A549 (cell line): ENCODE measurements at places on chromosomes 1 and 21.
A peak's percentile ranks its signal among the peaks of the same experiment; 100 is the strongest.

DNA sequence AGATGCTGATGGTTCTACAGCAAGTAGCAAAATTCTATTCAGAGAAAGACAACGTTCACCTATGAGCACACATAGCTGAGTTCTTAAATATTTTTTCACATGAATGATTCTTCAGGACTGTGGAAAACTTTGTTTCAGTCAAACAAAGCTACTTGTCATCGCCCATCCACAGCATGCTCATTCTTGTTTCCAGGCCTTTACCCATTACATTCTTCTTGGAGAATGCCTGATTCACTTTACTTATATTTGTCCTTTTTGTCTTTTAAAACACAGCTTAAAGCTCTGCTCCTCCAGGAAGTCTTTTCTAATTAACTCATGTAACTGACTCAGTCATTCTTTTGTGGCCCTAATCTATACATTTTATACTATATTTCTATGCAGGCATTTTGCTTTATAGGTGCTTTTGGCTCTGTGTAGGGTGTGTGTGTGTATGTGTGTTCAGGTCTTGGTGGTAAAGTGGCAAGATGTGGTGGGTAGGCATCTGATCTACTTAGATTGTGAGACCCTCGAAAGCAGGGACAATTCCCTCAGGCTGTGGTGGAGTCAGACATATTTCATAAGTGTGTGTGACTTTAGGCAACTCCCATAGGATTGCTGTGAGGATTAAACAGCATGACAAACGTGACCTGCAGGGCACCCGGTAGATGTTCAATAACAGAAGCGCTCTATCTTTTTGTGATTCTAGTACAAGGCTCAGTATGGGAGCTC lies 11.8 kb upstream of the MARK1 start:
- no peak for DNase-seq

DNA sequence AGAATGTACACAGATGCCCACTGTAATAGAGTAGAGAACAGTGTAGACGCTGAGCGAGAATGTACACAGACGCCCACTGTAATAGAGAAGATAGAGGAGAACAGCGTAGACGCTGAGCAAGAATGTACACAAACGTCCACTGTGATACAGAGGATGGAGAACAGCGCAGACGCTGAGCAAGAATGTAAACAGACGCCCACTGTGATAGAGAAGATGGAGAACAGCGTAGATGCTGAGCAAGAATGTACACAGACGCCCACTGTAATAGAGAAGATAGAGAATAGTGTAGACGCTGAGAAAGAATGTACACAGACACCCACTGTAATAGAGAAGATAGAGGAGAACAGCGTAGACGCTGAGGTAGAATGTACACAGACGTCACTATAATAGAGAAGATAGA lies 306.9 kb downstream of the SMYD3 start:
- no peak for DNase-seq

DNA sequence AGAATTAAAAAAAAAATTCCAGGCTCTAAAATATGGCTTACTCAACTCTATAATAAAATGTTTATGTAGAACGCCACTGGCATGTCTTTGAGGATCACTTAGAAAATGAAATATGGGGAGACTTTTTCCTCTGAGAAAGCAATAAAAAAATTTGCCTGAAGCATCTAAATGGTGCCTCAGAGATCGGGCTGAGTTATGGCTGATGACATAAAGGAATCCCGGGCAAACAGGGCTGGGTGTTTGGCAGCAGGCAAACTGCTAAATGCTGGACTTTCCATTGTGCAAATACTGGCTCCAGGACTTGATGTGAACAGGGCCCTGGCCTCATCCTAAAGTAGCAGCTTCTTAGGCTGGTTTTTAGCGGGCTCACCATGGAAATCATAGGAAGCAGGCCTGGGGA lies 44.5 kb upstream of the C1orf87 start:
- no peak for DNase-seq

DNA sequence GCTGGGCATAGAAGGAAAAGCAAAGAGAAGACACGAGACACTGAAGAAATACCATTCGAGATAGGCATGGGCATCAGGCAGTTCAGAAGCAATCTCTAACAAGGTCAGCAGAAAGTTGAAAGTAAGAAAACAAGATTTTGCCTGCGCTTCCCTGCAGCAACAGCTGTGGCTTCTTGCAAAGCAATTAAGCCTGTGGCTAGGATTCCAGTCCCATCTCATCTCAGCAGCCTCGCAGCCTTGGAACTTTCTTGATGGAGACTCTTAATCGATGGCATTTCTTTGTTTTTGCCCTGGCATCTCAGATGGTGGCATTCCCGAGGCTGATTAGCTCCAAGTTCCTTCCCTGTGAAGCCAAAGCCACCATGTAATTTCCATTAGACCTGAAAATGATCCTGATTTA lies 64.6 kb upstream of the SPAG17 start:
- DNase-seq: no peak

GRCh38 chr1:189821833-189822232 lies 655.8 kb downstream of the BRINP3 start:
- DNase-seq: no peak

DNA sequence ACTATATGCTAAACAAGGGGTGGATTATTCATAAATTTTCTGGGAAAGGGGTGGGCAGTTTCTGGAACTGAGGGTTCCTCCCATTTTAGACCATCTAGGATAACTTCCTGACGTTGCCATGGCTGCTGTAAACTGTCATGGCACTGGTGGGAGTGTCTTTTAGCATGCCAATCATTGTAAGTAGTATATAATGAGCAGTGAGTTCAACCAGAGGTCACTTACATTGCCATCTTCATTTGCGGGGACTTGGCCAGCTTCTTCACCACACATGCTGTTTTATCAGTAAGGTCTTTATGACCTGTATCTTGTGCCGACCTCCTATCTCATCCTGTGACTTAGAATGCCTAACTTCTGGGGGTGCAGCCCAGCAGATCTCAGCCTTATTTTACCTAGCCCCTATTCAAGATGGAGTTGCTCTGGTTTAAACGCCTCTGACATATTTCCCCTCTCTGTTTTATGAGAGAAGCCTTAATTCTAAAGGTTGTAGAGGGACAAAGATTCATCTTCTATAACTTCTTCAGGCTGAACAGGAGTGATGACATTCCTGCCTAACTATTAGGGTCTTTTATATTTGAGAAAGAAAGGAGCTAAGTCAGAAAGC lies 60.4 kb downstream of the DIP2A start:
- no peak for DNase-seq

DNA sequence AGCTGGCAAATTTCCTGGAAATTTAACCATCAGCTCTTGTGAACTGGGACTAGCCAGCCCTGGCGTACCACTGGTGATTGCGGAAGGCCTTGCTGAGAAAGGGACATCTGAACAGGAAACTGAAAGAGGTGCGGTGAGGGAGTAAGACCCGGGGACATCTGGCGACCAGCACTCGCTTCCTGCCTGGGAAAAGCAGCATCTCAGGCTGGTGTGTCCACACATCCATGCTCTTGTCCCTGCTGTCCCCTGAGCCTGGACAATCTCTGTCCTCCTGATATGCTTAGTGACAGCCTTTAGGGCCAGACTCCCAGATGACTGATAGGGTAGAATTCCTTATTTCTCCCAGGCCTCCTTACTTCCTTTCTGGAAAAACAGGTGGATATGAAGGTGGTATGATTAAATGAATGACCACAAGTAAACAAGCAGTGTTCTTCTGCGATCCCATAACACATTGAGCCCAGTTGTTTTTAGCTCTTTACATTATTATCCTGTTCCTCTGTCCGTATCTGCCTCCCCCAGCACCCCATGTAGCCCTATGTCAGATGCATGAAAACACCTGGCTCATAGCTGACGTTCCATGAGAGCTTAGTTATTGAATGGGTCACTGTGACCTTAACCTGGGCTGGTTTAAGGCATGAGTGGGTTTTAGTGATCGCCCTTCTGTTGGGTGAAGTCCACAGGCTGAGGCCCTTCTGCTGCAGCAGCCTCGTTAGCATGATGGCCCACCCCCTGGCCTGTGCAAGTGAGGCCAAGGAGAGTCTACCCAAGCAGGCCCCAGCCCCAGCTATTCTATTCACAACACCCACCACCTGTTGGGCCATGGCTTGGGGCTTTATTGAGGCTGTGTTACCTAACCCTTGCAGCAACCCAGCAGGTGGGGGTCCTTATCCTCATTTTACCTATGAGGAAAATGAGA lies 76.1 kb upstream of the GADD45A start:
- DNase-seq: no peak

GRCh38 chr1:183901748-183902330 lies 96.9 kb downstream of the RGL1 start:
- no peak for DNase-seq

DNA sequence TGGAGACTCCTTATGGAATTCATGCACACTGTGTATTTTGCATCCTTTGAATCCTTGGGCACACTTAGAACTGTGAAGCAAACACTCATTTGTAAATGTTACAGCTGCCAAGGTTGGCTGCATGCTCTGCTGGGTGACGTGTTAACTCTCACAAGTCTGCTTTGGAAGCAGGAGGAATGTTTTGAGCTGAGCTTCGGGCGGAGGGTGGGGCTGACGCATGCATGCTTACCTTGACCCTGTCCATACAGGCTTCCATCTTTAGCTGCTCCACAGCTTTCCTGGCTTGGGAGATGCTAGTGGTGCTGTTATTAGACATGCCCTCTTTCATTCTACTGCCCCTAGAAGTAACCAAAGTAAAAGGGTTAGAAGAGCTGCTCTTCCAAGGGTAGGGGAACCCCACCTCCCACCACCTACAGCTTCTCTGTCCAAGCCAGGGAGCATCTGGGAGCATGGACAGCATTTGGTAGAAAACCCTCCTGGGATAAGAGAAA lies 66.0 kb downstream of the GNG4 start:
- DNase-seq: peak; percentile 14

GRCh38 chr1:81387446-81387845 lies 413.3 kb upstream of the ADGRL2 start:
- no peak for DNase-seq

GRCh38 chr1:53324728-53325297 lies 3.1 kb downstream of the LRP8 start:
- DNase-seq: no peak

DNA sequence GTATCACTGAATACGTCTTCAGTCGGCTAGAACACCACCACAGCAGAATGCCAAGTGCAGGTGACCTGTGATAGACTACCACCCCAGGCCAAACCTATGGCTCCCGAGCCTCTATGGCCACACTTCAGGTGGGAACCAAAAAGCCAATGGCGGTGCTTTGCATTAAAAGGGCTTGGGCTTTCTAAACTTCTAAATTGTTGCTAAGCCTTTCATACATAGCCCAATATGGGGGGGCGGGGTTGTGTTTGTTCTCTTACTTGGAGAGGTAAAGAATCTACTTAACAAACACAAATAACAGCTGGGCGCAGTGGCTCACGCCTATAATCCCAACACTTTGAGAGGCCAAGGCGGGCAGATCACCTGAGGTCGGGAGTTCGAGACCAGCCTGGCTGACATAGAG lies 19.7 kb downstream of the USP48 start:
- DNase-seq: no peak

GRCh38 chr1:161801955-161802354 lies 35.8 kb downstream of the ATF6 start:
- no peak for DNase-seq

GRCh38 chr21:39083377-39084008 lies 99.8 kb downstream of the PSMG1 start:
- DNase-seq: no peak

DNA sequence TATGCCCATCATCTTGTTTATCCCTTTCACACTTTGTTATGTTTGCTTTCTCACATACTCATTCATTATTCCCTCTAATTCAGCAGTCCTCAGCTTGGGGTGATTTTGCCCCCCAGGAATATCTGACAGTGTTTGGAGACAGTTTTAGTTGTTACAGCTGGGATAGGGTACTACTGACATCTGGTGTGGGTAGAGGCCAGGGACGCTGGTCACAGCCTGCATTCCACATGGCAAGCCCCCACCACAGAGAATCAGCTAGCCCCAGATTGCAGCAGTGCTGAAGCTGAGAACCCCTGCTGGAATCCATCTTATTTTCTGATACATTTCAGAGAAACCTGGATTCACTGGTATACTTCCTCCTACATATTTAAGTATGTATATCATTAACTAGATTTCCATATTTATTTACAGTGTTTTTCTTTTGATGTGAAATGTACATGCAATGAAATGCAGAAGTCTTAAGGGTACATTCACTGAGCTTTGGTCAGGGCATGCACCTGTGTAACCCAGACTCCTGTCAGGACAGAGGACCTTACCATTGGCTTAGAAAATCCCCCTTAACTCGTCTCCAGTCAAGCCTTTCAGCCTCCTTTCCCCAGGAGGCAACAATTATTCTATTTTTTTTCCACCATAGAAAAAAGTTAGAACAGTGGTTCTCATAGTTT lies 68.3 kb downstream of the KIF26B start:
- no peak for DNase-seq

DNA sequence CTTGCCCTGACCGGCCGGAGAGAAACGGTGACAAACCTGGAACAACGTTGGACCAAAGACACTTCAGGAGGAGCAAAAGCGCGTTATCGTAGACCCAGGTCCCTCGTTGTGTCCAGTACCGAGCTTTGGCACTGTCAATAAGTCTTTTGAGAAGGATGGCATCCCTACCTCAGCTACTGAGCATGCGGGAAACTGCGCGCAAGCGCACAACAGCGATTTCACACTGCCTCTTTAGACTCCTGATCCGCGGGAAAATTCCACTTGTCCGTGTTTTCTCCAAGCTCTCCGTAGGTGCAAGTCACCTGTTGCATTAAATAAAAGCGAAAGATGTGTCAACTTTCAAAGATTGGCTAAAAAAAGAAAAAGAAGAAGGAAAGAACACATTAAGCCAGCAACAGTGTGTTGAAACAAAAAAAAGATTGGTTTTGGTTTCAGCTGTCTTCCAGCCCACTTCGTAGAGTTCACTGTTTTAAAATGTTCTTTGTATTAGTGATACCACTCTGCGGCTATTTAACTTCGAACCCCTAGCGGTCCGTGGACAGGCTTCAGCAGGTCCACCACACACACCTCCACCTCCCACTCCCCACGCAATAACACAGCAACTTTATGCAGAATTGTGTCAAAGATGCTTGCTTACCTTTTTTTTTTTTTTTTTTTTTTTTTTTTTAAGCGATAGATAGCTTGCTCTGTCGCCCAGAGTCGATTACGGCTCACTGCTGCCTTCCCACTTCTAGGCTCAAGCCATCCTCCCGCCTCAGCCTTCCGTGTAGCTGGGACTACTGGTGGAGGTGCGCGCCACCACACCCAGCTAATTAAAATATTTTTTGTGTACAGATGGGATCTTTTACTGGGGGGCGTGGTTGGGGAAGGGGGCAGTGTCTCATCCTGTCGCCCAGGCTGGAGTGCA lies at the start of gene BPNT1:
Gene BPNT1, minus strand, starts transcription at position 139 of the 907 bp plus-strand sequence. CDS start 9,942 bp downstream, outside the sequence.
- DNase-seq: peak; percentile 96

GRCh38 chr1:116508085-116508983 lies 62.5 kb downstream of the CD58 start:
- DNase-seq: no peak

GRCh38 chr21:33682992-33683627 lies 40.8 kb downstream of the ITSN1 start:
- DNase-seq: peak; percentile 77

DNA sequence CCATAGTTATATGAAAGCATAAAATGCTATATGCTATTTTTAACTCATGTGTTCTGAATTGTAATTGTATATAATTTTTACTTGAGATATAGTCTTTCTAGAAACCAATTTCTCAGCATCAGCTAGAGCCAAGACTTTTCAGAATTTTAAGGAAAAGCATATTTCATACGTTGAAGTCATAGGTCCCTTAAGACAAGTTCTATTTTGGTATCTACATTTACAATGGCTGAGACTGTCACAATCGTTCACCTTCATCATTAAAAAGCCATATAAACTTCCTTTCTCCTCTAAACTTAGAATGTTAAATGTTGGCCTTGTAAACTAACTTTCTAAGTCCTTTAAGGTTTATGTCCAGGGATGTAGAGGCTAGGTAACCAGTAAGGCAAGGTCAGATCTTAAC lies 104.1 kb downstream of the LRRC40 start:
- no peak for DNase-seq

GRCh38 chr1:7610106-7610731 lies 160.9 kb upstream of the VAMP3 start:
- DNase-seq: no peak
